Sciatic nerve (tissue), 2 donors: ENCODE measurements at places on chromosomes 1 and 21. TPM values are rescaled to one million over a fixed set of nuclear protein-coding genes. Genes with fewer than 3 reads are reported as not detected.
A peak's percentile ranks its signal among the peaks of the same experiment; 100 is the strongest.

Gene KRTAP19-1
- not detected for total RNA-seq

- no peak for DNase-seq
These were observed 204.7 kb upstream of the EDN2 start for GRCh38 chr1:41689139-41689538.

DNA sequence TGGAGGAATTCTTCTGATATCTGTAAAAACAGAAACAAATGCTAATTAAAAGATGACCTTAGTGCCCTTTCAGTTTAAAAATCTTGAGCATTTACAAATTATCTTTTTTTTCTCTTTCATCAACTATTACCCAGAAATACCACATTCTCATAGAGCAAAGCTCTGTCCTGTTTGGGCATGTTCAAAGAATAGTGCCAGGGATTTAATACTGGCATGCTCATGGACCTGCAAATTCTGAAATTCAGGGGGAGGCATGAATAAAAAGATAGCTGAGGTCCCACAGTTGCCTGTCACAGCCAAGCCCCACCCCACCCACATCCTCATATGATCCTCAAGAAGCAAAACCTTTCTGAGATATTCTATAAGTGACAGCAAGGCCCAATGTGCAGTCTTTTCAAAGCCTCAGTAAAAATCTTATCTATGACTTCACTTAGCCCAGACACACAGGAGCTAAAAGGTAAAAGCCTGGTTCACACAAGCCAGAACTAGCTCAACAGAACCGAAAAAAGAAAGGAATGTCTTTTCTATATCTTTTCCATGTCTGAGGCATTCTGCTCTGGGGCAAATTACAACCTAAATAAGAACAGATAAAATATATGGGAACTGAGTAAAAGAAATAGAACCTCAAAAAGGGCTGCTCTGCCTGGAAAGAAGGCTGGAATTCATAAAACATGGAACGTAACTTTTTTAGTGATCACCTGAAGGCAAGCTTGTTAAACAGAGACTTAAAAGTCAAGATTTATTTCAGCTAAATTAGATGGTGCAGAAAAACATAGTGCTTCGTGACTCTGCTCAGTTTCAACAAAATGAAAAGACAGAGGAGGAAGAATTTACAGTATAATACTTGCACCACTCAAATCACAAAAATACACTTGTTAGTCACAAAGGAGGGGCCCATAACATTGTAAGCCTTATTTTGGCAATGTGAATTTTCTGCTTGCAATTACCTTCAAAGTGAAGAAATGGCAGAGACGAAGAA, 11.0 kb downstream of the WLS start:
- DNase-seq: no peak

DNA sequence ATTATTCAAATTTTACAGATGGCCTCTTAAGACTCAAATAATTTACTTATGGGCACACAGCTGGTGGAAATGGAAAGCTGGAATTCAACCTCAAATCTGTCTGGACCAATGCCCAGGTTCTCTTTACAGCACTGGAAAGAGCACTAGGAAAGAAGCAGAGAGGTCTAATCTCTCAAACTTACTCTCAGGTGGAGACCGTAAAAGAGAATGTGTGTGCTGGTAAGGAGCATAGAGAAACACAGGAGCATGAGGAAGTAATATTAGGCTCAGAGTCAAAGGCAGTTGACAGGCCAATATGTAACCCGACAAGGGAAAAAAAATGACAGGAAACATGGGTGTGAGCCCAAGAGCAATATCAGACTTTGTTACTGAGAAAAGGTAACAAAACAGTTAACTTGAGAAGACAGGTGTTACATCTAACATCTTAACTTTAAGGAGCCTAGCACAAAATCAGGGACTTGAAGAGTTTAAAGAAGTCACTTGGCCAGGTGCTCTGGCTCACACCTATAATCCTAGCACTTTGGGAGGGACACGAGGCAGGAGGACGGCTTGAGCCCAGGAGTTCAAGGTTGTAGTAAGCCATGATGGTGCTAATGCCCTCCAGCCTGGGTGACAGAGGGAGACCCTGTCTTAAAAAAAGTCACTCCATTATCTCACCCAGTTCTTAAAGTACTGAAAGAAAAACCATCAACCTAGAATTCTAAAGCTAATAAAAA, 20.7 kb downstream of the PPP1R15B start:
- no peak for DNase-seq

Gene THEM5
- not detected for total RNA-seq

DNA sequence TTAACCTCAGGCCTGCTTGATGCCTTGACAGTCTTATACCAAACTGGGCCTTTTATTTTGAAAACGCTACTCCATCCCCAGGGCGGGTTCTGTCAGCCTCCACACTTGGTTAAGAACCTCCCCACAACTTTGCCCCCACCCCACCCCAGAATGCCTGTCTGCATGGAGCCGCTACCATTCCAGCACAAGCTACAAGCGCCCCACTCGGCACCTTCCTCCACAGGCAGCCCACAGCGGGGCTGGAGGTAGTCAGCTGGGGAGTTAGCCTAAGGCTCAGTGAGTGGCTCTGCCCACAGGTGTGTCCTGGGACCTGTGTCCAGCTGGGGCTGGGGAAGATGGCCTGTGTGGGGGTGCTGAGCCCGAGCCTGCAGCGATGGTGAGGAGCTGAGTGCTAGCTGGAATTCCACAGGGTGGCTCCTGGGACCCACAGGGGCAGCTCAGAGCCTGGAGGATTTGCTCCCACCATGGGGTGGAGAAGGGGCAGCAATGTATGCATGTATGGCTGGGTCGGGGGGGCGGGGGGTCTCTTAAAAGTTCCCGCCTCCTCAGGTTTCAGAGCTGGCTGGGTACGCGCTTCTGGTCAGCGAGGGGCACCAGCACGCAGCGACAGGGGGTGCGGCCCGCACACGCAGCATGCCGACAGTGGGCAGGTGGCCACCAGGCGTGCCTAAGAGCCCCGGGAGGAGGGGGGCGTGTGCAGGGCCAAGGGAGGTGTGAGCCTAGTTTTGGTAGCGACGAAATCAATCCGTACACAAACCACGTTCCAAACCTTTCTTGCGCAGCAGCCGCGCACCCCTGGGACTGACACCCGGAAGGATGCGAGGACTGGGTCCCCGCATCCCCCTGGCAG, 917 bp downstream of the ETNK2 start:
- DNase-seq: peak; percentile 71

Gene CFHR2
- total RNA-seq: not detected

Gene SH2D2A
- 1.6 TPM for total RNA-seq

Gene TRAF3IP3
- 8.3 TPM for total RNA-seq

Gene GLIS1
- total RNA-seq: 0.98 TPM

- DNase-seq: no peak
These were observed 42.5 kb downstream of the CCN1 start for GRCh38 chr1:85623061-85623471.

- no peak for DNase-seq
These were observed 14.4 kb upstream of the OR2T10 start for GRCh38 chr1:248611883-248612414.

DNA sequence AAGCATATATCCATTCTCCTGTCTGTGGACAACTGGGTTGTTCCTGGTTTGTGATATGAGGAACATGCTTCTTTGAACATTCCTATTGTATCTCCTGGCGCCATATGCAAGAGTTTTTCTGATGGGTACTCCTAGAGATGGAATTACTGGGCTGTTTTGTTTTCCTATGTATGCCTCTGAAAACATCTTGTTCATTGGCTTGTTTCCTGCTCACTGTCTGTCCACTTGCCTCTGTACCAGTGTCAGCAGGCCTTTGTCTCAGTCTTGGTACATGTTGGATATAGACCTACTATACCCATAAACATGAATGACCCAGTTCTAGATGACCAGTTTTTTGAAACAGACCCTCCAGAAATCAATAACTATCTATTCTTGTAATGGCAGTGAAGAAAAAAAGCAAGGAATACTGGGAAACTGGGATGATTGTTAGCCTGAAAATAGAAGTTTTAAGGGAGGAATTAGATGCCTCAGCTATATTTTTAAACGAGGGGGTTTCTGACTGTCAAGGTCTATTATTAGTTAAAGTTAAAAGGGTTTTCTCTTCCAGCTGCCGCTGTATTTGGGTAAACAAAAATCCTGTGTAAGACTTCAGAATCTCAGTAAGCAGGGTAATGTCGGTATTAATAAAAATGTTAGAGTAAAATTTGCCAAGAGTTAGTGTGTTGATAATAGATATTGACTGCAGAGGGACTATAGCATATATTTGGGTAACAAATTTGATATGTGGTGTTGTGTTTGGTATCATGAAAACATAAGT, 103.6 kb downstream of the RYR2 start:
- no peak for DNase-seq
